ENCODE measurements at places on chromosomes 4 and X.

- DNase-seq = no peak
These were observed 131.2 kb upstream of the SMARCAD1 start for GRCh38 chr4:94076498-94076897.

DNA sequence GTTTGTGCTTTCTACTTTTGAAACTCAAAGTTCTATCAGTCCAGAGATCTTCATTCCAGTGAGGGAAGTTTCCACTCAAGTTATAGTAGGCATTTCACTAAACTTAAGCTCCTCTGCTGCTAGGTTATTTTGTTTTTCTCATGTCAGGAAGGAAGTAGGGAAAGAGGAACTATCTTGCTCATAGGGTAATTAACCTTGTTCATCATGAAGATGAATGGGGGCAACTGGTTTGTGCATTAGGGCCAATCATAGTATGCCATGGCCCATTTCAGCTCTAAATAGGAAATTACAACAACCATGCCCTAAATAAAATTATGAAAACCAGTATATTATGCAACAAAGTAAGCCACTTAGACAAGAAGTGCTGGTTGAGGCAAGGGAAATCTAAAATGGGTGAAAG is 804.7 kb upstream of the NDST4 start:
- DNase-seq = no peak

GRCh38 chr4:152972821-152973628 is 36.9 kb downstream of the FHDC1 start:
- DNase-seq = no peak

- no peak for DNase-seq
These were observed 101.9 kb downstream of the EFNB1 start for GRCh38 chrX:68930542-68931317.

DNA sequence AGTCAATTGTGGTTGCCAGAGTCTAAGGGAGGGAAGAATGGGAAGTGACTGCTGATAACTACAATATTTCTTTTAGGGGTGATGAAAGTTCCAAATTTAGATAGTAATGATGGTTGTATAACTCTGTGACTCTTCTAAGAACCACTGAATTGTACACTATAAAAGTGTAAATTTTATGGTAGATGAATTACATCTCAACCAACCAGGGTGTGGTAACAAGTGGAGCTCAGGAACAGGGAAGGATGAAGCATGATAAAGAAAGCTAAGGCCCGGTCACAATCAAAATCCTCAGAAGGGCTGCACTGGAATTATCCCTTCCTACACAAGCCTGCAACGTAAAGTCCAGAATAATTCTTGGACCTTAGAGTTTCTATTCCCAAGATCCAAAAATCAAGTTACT is 143.2 kb downstream of the PPARGC1A start:
- no peak for DNase-seq

DNA sequence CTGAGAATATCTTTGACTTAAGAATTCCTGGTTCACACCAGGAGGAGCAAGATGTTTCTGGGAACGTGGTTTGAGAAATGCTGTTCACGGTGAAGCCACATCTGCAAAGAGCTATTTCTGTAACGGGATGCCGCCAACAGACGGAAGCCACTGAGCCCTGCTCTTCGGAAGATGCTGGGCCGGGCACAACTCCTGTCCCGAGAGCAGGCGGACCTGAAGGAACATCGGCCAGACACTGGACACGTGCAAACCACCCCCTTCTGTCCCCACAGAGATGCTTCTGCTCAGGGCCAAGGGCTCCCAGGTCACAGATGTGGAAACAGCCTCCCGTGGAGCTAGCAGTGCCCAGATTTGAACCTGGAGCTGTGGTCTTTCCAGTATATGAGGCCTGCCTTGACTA is 24.3 kb downstream of the HMX1 start:
- DNase-seq = no peak

DNA sequence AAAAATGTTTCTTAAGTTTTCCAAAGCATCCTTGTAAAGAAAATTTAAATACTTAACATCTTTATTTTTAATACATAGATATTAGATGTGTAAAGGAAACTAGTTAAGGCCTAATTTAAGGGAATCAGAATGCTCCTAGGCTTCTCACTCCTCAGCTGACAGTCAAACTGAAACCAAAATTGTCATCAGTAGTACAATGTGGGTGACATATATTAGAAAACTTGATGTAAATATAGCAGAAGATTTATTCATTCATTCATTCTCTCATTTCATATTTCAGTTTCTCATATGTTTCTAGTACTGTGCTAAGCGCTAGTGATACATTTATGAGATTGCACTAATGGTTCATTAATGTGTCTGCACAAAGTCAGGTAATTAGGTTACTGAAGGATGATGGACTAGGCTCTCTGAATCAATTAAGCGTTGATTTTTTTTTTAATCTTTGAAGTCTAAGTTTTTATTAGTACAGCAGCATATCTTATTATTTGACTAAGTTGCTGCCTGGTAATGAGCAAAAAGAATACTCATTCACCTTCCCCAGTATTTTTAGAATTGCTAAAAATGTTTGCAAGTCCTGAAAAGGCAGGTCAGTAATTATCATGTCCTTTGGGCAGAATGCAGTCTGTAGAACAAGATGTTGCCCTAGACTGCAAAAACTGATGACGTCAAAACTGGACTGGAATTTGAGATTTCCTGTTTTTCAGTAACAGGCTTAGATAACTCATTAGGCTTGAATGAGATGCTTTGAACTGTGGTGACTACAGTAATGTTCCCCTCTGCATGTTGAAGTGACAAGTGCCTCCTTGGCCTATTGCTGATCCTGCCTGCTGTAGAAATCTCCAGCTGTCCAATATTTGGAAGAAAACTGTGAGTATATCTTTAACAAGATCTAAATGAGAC is 128.7 kb downstream of the ARHGAP24 start:
- no peak for DNase-seq

DNA sequence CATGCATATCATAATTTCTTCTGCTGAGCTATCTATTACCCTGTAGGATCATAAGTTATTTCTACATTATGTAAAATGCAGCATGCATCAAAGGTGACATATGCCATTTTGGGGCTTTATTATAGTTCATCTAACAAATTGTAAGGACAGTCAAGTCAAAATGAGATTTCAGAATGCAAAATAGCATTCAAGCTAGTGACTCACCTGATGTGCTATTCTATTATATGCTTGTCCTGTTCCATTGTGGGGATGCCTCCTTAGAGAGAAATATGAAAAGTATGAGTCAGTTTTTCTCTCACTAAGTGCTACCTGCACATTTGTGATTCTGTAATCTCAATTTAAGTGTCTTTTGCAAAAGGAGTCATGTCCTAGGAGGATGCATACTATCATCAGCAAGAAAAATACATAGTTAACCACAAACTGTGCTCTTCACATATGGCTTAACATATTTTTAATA is 647.0 kb upstream of the PCDH10 start:
- no peak for DNase-seq

DNA sequence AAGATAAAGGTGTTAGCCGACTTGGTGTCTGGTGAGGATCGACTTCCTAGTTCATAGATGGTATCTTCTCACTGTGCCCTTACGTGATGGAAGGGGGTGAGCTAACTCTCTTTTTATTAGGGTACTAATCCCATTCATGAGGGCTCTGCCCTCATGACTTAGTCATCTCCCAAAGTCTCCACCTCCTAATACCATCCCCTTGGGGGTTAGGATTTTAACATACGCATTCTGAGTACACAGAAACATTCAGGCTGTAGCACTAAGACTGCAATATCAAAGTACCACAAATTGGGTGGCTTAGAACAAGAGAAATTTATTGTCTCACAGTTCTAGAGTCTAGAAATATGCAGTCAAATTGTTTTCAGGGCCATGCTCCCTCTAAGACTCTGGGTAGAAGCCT is 58.0 kb upstream of the IL13RA1 start:
- no peak for DNase-seq

DNA sequence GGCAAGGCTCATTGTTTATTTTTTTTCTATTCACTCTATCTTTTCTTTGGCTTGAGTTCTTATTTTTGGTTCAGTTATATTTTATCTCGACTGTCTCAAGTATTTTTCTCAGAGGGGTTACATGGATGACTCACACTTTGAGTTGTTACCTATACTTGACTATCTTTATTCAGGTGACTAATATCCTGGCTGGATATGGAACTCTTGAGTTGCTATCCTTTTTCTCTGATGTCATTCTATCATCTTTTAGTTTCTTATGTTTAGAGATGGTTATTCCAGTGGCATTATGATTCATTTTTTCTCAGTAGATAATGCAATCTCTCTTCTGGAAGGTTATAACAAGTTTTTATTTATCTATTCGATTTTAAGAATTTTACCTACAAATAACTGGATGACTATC is 117.9 kb downstream of the COX18 start:
- no peak for DNase-seq

- no peak for DNase-seq
These were observed 870.2 kb downstream of the C4orf33 start for GRCh38 chr4:129966175-129966574.

DNA sequence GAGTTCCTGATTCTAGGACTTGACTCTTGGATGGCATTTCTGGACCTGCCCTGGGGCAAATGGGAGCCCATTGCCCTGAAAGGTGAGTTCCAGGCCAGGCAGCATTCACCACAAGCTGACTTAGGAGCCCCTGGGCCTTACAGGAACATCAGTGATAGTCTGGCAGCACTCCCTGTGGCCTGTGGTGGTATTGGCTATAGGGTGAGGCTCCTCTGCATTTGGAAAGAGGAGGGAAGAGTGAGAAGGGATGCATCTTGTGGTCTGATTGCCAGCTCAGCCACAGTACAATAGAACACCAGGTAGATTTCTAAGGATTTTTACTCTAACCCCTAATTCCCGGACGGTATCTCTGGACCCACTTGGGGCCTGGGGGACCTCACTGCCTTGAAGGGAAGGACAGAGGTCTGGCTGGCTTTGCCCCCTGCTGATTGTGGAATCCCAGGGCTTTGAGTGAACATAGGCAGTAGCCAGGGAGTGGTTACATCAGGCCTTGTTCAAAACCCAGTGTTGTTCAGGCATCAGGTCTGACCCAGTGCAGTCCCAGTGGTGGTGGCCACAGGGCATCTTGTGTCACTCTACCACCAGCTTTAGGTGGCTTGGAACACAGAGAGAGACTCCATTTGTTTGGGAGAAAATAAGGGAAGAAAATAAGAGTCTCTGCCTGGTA is 32.9 kb downstream of the MAGED4 start:
- no peak for DNase-seq

- no peak for DNase-seq
These were observed 3.5 kb downstream of the TMEM154 start for GRCh38 chr4:152676052-152676854.

DNA sequence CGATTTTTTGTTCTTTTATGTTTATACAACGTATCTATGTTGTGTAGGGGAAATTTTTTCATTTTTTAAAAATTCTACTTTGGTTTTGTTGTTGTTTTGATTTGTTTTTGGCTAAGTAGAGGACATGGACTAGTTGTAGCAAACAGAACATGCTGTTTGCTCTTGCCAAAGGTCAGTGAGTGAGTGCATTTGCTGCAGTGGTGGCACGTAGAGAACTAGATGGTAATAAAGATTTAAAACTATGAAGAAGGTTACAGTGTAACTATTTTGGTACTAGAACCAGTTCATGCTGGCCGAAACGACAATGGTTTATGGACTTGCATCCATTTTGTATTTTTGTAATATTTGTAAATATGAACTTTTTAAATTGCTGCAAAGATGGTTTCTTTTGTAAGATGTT is 1.9 kb upstream of the SCML1 start:
- no peak for DNase-seq

GRCh38 chrX:23764188-23764984 is 18.6 kb upstream of the SAT1 start:
- no peak for DNase-seq

DNA sequence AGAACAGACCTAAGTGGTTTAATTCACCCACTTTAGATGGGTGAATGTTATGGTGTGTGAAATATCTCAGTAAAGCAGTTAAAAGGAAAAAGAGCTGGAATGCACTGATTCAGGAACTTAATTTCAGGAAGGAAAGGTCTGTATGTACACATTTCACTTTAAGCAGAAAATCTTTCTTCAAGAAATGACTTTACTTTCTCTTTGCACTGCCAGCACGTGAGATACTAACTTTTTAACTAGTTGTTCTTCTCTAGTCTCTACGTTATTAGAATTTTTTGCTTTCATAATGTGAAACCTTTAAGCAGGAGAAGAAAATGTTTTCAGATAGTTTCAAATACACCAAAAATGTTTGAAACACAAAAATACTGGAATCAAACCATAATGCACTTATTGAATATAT is 18.8 kb downstream of the C4orf46 start:
- DNase-seq = no peak

DNA sequence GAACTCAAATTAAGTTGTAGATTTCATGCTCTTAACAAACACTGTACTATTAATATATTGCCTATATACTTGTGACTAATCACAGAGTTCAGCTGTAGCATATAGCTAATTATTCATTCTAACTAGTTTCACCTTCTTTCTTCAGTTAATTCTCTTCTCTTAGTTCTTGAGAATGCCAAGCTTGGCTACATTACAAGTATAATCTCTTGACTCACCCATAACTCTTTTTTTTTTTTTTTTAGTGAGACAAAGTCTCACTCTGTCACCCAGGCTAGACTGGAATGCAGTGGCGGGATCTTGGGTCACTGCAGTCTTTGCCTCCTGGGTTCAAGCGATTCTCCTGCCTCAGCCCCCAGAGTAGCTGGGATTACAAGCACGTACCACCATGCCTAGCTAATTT is 5.4 kb downstream of the KLHL5 start:
- DNase-seq = no peak

DNA sequence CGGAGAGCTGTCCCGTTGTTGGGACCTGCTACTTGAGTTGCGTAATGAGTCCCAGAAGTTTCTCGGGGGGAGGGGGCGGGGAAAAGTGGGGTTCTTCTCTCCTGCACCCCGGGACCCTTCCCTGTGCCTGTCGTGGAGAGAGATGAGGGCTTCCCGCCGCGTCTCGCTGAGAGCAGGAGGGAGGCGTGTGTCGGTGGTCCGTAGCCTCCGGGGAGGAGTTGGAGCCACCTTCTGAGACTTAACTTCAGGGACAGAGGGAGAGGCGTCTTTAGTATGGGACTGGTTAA is 698 bp downstream of the AFF1 start:
- no peak for DNase-seq

DNA sequence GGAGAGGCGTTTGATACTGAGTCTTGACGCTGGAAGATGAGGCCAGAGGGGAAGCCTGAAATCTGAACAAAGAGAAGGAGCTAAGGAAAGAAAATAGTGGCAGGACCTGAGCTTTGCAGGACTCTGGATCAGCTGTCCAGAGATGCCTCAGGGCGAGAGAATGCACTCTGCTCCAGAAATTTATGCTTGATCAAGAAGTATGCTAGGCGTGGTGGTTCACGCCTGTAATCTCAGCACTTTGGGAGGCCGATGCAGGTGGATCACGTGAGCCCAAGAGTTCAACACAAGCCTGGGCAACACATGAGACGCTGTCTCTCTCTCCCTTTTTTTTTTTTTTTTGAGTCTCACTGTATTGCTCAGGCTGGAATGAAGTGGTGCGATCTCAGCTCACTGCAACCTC is 1.9 kb downstream of the TRIM75 start:
- no peak for DNase-seq

- DNase-seq = no peak
These were observed 55.2 kb downstream of the RTL3 start for GRCh38 chrX:78603908-78604307.
